AG10803 (cell line): ENCODE measurements at places on chromosomes 1 and 21.

GRCh38 chr1:41370756-41371420 lies 9.7 kb downstream of the FOXO6 start:
- DNase-seq, result no peak

DNA sequence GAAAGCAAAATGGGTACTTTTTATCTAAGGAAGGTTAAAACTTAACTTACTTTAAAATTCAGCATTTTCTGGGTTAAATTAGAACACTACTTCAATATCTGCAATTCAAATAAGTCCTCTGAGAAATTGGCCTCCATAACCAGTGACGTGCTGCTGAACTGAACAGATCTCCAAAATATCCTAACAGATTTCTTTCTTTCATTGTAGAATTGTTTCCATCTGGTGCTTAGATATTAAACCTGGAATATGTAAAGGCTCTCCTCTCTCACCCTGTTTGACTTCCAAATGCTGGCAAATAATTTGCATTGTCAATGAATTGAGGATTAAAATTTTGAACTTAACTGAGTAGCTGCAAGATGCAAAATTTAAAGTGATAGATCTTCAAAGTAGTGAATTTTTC lies 316.9 kb upstream of the CXADR start:
- DNase-seq, result no peak

- no peak for DNase-seq
Measured at GRCh38 chr1:39915499-39916129, 13.9 kb upstream of the MYCL start.

GRCh38 chr21:45995686-45996179 lies 14.2 kb downstream of the COL6A1 start:
- DNase-seq, result no peak

GRCh38 chr1:72759486-72759885 lies 477.1 kb upstream of the NEGR1 start:
- no peak for DNase-seq

GRCh38 chr1:201678264-201679101 lies 139.6 kb downstream of the NAV1 start:
- no peak for DNase-seq

DNA sequence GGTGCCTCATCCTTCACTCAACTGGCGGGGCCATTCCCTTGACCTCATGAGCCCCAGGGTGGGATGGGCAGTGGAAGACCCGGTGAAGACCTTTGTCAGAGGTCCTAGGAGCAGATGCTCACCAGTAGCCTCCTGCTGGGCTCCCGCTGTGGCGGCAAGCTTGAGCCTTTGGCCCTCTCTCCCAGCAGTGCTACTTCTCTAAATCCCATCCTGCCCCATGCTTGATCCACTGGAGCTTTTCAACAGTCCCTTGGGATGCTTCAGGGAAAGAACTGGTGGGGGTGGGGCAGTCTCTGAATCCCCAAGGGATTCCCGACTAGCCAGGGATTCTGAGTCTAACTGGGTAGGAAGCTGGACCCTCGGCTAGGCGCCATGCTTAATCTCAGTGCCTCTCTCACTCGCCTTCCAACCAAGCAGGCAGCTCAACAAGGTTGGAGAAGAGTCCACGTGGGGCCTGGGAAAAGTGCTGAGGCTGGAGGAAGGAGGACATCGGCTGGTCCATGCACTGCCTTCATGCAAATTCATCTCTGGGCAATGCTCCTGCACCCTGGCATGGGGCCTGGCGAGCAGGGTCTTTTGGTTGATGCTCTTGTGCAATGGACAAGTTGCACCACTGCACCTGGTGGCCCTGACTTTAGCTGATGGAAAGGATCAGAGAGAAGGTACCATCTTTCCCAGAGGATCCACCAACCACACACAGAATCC lies 190.3 kb downstream of the GRIK3 start:
- no peak for DNase-seq

- peak; percentile 59 for DNase-seq
Measured at GRCh38 chr21:42113926-42114409, 42.9 kb downstream of the UMODL1 start.

DNA sequence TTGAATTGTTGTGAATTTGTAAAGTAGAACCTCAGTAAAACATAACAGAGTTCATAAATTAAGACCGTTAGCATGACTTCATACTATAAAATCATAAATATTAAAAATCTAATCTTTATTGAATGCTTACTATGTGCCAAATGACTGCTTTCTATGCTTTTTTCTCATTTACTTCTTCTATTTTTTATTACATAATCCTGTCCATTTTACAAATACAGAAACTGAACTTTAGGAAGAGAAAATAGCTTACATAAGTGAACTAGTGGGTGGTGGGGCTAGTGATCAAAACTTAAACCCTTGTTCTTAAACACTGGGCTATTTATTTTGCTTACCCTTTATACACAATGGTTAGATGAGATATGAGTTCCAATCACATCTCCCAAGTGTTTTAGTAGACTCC lies 122.3 kb downstream of the ZC3H11B start:
- no peak for DNase-seq

DNA sequence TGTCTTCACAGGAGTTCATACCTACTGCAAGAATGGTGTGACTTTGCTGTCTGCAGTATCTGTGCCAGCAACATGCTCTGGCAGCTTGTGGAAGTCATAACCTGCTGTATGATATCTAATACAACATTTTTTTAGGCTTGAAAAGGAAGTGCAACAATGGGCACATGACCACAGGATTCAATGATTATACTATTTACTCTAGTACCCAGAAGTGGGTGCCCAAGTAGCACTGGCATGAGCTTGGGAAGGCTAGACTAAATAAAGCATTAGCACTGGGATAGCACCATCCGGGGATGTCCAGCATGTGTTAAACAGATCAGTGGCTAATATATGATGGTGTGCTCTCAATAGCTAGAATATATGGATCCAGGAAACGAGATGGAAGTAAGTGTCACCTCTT lies 98.6 kb upstream of the PDE4B start:
- DNase-seq, result no peak
